A549 treated with Mapracorat at 1 μM for 4 hours (cell line): ENCODE measurements at places on chromosomes 12 and 14. TPM values are rescaled to one million over a fixed set of nuclear protein-coding genes. Genes with fewer than 3 reads are reported as not detected.

Gene GALNT6
- total RNA-seq: 2.4 to 3.8 TPM (median 3.2 TPM) in 5 replicates

Gene DHRS2
- 5.4 to 8.5 TPM (median 6.2 TPM) in 5 replicates for total RNA-seq

Gene TAS2R42
- total RNA-seq: not detected in 5 replicates

Gene VSIG10
- total RNA-seq: 15.7 to 18.1 TPM (median 17.8 TPM) in 5 replicates

Gene CLEC4C
- not detected in 5 replicates for total RNA-seq

Gene GPR84
- 0.09 to 0.15 TPM in 2 of 5 replicates, not detected in the others for total RNA-seq
